ENCODE measurements at places on chromosomes 1 and 21.
A peak's percentile ranks its signal among the peaks of the same experiment; 100 is the strongest.

DNA sequence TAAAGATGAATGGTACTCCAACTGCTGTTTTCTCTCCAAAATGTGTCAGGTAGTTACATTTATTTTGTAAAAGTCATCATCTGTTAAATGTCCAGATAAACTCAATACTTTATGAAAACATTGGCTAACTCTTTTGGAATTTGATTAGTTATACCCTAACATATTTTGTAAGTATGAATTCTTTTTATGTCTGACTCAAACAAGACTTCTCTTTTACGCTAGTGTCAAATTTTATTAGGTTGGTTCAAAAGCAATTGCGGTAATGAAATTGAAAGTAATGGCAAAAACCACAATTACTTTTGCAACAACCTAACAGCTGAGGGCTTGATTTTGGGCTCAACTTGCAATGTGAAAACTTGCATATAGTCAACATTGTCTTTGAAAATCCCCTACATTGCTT lies 41.0 kb upstream of the USP25 start:
- DNase-seq, result no peak

GRCh38 chr1:246161626-246162025 lies 345.5 kb downstream of the SMYD3 start:
- DNase-seq, result peak; percentile 77

DNA sequence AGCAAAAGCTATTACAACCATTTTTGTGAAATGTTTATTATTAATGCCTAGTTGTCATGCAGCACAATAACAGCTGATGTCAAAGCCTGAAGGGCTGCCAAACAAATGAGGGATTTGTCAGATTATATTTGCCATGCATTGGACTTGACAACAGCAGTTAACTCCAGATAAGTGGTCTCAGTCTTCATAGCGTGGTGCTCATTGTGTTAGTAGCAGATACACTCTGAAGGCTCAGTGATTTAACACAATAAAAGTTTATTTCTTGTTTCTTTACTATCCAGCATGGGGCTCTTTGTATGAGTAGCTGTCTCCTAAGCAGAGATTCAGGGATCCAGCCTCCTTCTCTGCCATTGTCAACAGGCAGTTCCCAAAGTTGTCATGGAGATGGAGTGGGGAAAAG lies 76.0 kb upstream of the PTGFRN start:
- DNase-seq, result no peak

- no peak for DNase-seq
Observed at GRCh38 chr1:173280899-173281660, 73.9 kb upstream of the TNFSF4 start.

DNA sequence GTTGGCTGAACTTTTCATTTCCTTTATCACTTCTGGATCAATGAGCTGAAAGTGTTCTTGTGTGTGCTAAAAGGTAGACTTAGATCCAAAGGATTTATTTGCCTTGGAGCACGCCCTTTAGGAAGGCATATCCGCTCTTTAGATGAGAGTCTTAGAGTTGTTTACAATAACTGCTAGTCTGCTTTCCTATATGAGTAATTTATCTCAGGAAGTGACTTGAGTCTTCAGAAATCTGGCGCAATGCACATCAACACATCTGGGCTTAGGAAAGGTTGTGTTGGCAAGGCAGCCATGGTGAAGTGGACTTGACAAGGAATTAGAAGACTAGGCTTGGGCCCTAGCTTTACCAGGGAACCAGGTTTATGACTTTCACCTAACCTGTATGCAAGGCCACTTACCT lies 204.1 kb upstream of the PTGFR start:
- no peak for DNase-seq

DNA sequence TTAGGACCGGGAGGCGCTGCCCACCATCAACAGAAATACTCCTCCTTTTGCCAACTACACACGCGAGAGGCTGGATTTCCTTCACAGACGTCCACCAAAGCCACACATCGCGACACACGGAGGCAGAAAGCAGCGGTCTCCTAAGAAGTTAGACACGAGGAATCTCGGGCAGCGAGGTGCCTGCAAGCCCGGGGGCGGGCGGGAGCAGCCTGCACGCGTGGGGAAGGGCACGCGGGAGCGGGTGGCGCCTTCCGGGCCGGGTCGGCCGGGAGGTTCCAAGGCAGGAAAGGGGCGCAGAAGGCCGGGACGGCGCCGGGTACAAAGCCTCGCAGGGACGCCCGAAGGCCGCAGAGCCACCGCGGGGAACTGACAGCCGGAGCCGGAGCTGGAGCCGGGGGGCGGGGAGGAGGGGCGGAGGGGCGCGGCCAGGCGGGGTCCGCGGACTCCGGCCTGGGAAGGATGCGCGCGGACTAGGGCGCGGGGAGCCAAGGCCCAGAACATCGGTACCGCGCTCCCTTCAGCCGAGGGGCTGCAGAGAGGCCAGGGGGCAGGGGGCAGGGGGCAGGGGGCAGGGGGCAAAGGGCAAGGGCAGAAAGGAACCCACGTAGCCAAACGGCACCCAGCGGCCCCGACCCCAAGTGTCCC lies 722 bp downstream of the NPHP4 start:
- no peak for DNase-seq

DNA sequence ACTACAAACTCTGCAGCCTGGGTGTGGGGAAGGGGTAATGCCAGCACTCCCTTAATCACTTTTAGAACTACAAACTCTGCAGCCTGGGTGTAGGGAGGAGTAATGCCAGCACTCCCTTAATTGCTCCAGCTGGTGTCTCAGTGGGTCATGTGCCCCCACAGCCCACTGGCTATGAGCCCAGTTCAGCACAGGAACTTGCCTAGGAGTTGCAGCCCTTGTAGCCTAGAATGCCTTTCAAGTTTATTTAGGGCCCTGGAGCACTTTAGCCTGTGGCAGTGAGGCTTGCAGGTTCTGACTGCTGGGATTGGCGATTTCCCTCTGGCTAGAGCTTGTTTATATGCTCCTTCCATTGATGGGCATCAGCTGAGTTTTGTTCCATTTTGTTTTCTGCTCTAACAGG lies 17.1 kb downstream of the VN1R5 start:
- DNase-seq, result peak; percentile 16

GRCh38 chr1:70509996-70510876 lies 99.2 kb downstream of the CTH start:
- peak; percentile 86 for DNase-seq

GRCh38 chr21:29801122-29801521 lies 138.7 kb downstream of the GRIK1 start:
- no peak for DNase-seq

- no peak for DNase-seq
Observed at GRCh38 chr1:42358791-42359190, 21.8 kb upstream of the RIMKLA start.

- DNase-seq, result no peak
Observed at GRCh38 chr1:15918962-15919715, 56.8 kb downstream of the ZBTB17 start.

DNA sequence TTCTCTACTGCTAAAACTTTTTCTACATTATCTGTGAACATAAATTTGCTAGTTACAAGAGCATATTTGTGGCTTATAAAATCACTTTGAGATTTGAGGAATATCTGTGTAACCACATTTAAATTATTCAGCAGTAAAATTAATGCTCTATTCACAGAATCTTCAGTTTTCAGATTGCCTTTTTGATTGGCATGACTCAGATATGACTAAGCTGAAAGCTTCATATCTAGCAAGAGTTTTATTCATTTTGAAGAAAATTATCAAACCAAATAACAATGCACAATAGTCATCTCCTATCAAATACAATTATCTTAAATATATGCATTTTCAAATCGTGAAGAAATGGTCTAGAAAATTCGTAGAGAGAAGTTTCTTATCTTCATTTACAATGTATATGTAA lies 1498.2 kb upstream of the B3GALT2 start:
- no peak for DNase-seq

GRCh38 chr1:201284636-201285035 lies 1.3 kb downstream of the PKP1 start:
- DNase-seq, result no peak

DNA sequence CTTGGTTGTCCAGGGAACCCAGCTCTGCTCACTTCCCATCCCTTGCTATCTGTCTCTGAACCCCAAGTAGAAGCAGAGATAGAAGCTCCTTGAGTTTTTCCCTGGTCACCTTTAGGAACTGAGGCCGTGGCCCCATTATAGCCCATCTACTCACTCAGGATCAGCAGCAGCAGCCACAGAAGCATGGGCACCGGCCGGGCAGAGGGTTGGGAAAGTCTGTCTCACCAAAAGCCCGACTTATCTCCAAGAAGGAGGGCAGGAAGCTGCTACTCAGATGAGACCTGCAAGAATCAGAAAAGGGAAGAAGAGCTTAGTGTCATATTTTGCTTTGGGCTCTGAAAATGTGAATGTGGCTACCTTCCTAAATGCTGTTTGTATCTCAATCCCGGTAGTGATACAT lies 264 bp downstream of the FCRL3 start:
- DNase-seq, result no peak

- no peak for DNase-seq
Observed at GRCh38 chr1:17535300-17535936, 4.1 kb upstream of the ARHGEF10L start.

- DNase-seq, result no peak
Observed at GRCh38 chr1:54439550-54440223, 33.5 kb upstream of the SSBP3 start.

- no peak for DNase-seq
Observed at GRCh38 chr1:156112276-156113137, 2.0 kb upstream of the LMNA start.

GRCh38 chr1:6350416-6351088 lies 43.0 kb downstream of the ACOT7 start:
- no peak for DNase-seq

DNA sequence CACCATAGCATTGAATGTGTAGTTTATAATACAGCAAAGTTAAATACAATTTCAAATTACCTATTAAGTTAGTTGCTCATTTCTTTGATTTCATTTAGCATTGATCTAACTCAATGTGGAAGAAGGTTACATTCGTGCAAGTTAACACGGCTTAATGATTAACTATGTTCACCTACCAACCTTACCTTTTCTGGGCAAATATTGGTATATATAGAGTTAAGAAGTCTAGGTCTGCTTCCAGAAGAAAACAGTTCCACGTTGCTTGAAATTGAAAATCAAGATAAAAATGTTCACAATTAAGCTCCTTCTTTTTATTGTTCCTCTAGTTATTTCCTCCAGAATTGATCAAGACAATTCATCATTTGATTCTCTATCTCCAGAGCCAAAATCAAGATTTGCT lies at the start of gene ANGPTL3:
TSS of gene ANGPTL3 (plus strand) at position 240 of the 400 bp plus-strand sequence. CDS start at position 287, 47 bp downstream.
- no peak for DNase-seq

GRCh38 chr1:32204943-32205361 lies 519 bp upstream of the IQCC start:
- no peak for DNase-seq

DNA sequence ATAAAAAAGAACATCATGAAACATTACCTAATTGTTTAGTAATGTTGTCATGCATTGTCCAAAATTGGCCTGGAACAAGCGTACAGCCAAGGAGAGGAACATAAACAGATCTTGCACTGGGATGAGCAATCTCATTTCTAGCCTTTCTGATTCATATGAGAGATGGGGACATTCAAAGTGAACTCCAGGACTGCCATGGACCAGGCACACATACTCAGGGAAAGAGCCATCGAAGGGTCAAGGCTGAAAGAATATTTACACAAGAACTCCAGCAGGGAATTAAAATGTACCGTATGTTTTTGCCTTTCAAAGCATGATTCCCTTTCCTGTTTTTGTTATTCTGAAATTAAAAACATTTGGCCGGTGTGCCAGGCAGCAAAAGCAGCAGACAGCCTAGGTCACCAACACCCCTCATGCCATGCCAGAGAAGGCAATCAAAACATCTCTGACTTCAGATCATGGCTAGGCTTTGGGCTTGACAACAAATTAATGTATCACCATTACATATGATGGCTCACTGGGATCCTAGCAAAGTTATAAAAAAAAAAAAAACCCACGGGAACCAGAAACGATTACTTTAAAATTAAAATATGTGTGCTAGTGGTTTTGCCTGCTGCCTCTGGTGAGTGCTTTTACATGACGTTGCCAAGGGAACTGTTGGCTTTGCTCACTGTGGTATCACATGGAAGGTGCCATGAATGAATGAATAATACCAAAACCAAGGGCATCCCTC lies 159.8 kb downstream of the TGFBR3 start:
- DNase-seq, result no peak

DNA sequence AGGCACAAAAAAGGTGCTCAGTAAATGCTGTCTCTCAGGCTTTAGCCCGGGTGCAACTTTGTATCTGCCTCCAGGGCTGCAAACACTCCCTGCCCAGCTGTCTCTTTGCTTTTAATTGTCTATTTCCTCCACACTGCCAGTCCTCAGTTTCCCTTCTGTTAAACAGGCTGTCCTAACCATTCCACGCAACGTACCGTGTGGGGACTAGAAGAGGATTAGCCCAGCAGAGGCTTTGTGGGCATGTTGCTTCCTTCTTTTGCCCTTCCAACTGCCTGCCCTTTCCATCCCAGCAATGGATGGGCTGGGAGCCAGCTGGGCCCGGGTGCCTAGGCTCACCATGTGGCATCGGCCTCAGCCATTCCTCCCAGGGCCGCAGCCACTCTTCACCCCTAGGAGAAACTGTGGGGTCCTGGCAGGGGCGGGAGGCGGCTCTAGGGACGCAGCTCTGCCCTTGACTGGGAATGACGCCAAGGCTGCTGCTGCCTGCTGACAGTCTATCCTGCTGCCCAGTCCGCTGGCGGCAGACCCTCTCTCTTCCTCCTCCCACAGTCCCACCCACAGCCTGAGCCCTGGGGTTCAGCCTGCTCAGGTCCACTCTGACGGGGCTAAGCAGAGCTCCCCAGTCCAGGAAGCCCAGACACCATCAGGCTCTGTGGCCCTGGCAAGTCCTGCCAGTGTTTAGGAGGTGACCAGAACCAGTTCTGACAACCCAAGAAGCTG lies 40.6 kb upstream of the LRP8 start:
- peak; percentile 46 for DNase-seq

DNA sequence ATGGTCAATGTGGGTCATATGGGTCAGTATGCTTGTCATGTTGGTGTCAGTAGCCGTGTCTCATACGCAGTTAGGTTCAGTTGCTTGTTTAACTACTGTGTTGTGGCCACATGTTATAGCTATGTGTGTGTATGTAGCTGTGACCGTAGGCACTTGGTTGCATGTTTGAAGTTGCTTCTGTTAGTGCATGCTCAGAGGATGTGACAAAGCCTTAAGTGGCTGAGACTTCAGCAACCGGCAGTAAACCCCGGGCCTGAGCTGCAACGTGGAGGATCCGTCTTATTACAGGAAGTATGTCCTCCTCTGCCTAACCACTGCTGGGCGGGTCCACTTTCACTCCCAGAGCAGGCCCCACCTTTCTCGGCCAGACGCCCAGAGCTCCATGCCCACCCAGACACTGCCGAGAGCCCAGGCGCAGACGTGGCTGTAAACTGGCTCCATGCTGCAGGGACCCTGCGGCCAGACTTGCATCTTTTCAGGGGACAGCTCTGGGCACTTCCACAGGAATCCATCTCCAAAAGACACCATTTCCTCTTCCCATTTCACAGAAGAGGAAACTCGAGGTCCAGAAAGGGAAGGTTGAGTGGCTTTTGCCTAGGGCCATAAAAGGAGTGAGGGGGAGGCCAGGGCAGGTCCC lies 2.2 kb downstream of the TCEA3 start:
- DNase-seq, result no peak

DNA sequence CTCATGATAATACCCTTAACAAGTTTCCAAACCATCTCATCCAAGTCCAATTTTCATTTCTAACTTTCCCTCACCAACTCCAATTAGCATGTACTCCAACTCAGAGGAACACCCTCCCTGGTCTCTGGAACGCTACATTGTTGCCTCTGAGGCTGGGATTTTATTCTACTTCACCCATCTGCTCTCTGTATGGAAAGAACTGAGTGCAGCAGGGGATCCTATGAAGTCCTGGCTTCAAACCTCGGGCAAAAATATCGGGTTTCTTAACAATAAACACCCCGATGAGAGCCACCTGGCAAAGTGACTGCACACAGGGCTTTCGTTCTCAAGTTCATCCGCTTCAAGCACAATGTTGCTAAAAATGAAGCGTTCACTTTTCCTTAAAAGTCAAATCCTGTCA lies 99.6 kb downstream of the CRB1 start:
- no peak for DNase-seq

GRCh38 chr1:246856371-246856770 lies 75.4 kb downstream of the AHCTF1 start:
- no peak for DNase-seq
